ENCODE measurements at places on chromosomes 12 and 14.

DNA sequence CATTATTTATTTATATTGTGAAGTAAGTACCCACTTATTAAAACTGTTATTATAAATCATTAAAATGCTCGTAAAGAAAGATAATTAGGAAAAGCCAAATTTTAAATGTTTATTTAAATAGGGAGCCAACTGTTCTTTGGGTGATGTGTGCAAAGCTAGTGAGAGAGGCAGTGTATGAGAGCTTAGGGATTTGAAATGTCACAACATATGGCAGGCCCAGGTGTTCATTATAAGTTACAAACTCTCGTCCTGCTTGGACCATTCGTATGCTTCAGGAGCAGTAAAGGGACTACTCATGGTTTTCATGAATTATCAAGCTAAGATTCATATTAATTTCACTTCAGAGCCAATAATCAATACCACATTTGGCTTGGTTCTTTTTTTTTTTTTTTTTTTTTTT lies 154.5 kb downstream of the TGFB3 start:
- no peak for DNase-seq

- no peak for DNase-seq
These were observed 368.9 kb upstream of the RPL10L start for GRCh38 chr14:47020500-47020899.

GRCh38 chr12:60977966-60978365 lies 1282.2 kb upstream of the USP15 start:
- DNase-seq: no peak

- DNase-seq: no peak
These were observed 11.3 kb downstream of the KCNK10 start for GRCh38 chr14:88311780-88312179.

DNA sequence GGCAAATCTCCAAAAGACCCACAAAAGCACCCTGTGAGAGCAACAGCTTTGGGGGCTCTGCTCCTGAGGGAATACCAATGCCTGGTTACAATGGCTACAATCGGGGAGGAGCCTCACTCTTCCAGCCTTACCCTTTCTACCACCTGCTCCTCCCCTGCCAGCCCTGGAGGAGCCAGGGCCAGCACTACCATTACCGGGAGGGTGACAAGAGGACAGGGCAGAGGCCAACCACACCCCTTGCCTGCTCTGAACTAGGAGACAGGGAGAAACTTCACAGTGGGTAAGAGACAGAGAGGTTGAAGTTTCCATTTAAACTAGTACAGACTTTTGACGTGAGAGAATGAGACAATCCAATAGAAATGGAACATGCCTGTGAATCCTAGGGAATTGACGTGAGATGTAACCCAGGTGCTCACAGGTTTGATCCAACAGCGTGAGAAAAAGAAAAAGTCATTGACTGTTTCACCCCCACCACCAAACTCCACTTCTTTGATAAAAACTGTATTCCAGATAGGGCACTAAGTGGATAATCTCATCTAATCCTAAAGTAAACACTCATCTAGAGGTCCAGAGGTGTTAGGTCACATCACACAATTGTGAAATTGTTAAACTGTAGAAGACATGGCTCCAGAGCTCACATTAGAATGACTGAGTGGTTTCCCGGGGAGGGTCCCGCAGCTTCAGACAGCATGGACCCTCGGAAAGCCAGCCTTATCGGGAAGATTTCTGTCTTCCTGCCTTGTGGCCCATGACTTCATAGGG lies 8.4 kb upstream of the TC2N start:
- DNase-seq: no peak

- no peak for DNase-seq
These were observed 103.2 kb upstream of the EIF5 start for GRCh38 chr14:103230658-103231334.

GRCh38 chr14:29906256-29906870 lies 21.3 kb downstream of the PRKD1 start:
- no peak for DNase-seq

DNA sequence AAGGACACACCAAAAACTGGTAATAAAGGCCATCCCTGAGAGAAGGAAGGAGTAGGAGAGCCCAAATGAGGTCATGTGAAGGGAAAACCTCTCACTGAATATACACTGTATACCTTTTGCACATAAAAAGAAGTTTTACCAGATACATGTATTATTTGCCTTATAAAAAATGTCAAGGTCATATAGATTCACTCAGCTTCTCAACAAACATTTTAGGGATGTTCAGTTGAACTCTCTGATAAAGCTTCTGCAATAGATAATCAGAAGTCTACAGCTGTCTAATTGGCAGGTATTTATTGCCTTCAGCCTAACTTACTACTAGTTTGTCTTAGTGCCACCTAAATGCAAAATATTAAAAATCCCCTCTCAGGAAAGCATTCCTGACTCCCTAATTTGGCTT lies 8.7 kb downstream of the SLC11A2 start:
- DNase-seq: no peak

- DNase-seq: no peak
These were observed 207.0 kb upstream of the CDKN3 start for GRCh38 chr14:54189748-54190354.

DNA sequence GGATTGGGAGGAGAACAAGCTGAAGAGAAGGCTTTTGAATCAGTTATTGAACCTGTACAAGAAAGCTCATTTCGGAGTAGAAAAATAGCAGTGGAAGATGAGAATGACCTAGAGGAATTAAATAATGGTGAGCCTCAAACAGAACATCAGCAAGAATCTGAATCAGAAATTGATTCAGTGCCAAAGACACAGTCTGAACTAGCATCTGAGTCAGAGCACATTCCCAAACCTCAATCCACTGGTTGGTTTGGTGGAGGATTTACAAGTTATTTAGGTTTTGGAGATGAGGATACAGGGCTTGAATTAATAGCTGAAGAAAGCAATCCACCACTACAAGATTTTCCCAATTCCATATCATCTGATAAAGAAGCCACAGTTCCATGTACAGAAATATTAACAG lies 13.5 kb downstream of the MIA2 start:
- no peak for DNase-seq

DNA sequence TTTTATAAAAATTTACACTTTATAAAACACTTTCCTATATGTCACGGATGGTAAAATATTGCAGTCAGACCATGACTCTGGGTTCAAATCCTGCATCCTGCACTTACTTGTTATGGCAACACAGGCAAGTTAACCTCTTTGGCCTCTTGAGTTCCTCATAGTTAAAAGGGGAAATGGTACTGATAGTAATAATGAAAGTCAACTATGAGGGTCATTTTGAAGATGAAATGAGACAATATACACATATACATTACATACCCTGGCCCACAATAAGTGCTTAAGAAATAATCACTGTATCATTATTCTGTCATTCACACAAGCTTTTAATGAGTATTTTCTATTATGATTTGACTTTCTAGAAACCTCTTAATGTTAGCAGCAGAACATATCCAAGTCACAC lies 64.4 kb downstream of the C12orf42 start:
- no peak for DNase-seq

DNA sequence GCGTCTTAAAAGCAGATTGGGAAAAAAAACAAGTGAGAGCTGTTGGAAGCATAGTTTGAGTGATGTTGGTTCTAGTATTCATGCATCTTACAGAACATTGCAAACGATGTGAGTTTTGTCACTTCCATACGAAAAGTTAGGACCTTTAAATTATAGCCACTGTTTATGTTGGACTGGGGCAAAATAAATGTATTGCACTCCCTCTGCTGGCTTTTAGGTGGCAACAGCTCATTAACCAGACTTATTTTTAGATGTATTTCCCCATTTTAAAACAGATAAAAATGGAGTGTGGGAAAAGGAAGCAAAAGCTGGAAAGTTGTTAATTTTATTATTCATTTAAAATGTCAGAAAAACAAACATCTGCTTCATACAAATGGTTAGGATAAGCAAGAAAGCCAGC lies 111.9 kb downstream of the LGR5 start:
- DNase-seq: no peak

DNA sequence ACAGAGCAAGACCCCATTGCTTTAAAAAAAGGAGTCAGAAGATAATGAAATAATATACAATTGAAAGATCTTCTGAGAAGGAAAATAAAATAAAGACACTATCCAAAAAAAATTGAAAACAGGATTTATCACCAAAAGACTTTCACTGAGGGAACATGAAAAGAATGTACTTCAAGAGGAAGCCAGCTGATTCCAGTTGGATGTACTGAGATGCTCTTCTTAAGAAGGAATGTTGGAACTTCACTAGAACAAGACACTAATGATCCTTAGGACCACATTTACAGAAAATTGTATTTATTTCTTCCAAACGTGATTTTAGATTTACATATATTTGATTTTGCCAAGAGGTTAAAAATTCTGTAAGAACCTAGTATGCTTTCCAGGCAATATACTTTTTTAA lies 65.6 kb upstream of the CNOT2 start:
- no peak for DNase-seq

DNA sequence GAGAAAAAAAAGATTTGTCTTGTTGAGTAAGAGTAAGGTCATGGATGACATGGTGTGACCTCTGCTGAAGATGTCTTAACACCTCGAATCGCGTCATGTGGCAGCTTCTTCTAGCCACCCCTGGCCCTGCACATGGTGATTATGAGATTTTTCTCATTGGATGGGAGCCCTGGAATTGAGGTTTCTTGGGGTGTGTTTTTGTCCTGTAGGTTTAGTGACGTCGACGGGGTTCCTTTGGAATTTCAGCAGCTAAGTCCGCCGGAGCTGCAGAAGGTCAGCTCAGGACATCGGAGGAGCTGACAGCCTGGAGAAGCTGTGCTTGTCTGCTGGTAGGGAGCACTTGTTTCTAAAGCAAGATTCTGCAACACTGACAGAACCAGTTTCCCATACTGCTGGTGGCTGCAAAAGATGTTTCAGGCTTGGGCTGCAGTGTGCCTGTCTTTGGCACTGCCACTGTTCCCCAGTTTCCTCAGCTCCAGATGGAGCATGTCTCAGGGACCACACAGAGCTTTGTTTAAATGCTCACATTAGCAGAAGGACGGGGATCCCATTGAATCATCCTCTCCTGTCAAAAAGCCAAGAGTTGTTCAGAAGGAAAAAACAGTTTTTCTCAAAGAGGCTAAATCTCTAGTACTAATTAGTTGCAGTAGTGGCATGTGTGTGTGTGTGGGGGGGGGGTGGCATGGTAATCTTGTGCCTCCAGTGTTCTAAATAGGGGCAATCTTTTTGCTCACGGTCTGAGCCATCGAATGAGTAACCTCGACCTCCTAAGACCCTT lies 5.2 kb upstream of the FOS start:
- DNase-seq: no peak

DNA sequence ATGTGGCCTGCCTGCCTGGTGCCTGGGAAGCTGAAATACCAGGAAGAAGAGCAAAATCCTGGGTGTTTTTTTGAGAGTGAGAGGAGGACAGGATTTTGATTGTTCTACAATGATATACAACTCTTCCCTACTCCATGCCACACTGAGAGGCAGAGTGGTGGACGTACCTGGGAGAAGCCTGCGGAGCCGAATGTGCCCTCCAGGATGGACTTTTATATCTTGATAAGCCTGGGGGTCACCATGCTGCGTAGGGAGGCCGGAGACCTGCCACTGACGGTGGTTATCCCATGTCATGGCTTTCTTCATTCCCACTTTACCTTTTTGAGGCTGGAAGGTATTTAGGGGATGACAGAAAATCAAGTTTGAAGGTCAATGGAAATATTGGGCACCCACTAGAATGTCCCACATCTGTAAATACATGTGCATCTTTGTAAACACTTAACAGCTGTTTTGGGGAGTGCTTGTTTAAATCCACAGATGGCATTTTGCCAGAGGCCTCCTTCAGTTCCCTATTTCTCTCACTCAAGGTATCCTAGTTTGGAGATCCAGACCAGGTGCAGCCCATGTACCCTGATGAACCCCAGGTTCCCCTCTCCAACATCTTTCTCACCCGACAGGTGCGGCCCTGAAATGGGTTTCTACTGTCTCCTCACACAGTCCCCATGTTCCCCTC lies 1.1 kb upstream of the GLT1D1 start:
- no peak for DNase-seq

DNA sequence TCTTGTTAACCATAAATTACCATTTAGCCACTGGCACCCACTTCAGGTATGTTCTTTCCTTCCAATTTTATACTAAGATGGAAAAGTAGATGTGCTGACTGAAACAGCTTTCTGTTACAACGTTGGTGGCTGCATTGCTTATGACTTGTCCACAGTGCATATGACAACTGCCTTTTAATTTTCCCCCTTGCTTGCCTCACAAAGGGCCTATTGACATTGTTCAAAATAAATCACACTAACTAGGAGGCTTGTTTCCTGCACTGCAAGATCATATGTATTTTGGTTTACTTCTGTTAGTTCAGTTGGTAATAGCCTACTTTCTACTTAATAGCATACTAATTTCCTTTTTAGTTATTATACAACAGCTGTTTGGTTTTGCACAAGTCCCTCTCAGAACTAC lies 55.4 kb downstream of the SCAF11 start:
- no peak for DNase-seq

GRCh38 chr14:67359775-67360469 lies at the start of the genes ATP6V1D and EIF2S1:
Gene ATP6V1D, minus strand, starts transcription at chr14:67359804. Its CDS starts 106 bp downstream, at chr14:67359698.
Gene EIF2S1, plus strand, starts transcription at chr14:67360328. Its CDS starts 4,440 bp downstream, at chr14:67364768.
- DNase-seq: peak; percentile 91

All from SIG-M5 (cell line).